Astrocyte of the hippocampus (primary cell): ENCODE measurements at places on chromosomes 2 and 18.

- DNase-seq = no peak
These were observed 53.1 kb downstream of the GREB1L start for GRCh38 chr18:21295101-21295500.

GRCh38 chr2:211259831-211260476 is 703.6 kb downstream of the CPS1 start:
- DNase-seq = no peak

DNA sequence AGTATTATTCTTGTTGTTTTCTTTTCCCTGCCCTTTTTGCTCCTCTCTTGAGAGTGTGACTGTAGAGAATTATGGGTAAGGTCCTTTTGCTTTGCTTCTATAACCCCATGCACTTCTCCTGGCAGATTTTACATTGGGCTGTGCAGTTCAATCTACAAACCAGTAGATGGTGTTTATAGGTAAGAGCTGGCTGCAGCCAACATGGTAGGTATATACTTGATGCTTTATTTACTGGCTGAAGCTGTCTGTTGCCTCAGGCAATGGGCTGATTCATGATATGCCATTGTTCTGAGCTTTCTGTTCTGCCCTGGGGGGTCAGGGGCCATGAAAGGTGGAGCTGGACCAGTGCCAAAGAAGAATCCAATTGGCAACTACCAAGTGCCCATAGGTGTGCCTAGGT is 48.3 kb upstream of the MYL1 start:
- DNase-seq = no peak

GRCh38 chr2:165662720-165663119 is 131.3 kb downstream of the GALNT3 start:
- DNase-seq = no peak

- peak; percentile 82 for DNase-seq
These were observed 69.3 kb downstream of the MARCO start for GRCh38 chr2:119011162-119011909.

DNA sequence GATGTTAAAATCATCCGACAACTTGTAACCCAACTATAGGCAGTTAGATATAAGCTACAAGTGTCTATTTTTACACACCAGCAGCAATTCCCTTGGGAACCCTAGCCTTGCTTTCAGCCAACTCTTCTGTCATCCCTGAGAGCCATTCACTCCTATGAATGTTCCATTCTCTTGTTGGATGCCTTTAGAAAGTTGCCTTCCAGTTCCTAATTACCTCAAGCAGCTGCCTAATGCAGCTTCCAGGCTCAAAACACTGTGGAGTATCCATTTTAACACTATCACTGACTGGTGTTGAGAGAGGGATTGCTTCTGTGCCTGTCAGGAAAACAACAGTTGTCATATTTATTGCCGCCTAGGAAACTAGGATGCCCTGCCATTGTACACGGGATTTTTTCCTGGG is 402.0 kb upstream of the ACVR2A start:
- DNase-seq = no peak

GRCh38 chr2:188978291-188979081 is 4.3 kb downstream of the COL3A1 start:
- peak; percentile 74 for DNase-seq
